GM19239 (cell line): ENCODE measurements at places on chromosomes 2 and 18.

DNA sequence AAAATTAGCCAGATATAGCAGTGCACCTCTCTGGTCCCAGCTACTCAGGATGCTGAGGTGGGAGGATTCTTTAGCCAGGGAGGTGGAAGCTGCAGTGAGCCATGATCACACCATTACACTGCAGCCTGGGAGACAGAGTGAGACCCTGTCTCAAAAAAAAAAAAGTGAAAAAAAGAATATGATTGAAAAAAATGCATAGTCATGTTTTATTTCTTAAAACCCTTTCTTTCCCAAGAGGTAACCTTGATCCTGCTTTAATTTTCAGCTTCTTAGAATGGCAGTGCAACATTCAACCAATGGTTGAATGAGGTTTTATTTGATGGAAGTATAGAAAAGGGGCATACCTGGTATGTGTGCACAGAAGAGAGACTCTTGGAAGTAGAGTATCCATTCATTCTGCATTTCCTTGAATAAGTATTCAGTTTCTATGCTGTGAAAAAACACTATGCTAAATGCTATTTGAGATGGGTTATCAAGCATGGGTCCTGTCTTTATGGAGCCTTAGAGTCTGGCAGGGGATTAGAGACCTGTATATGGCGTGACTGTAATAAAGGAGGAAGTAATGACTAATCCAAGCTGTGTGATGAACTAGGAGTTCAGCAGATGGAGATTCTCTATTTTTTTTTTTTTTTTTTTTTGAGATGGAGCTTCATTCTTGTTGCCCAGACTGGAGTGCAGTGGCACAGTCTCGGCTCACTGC is 146.3 kb downstream of the WDSUB1 start:
- no peak for DNase-seq

GRCh38 chr2:19687017-19687659 is 214.6 kb downstream of the TTC32 start:
- no peak for DNase-seq

DNA sequence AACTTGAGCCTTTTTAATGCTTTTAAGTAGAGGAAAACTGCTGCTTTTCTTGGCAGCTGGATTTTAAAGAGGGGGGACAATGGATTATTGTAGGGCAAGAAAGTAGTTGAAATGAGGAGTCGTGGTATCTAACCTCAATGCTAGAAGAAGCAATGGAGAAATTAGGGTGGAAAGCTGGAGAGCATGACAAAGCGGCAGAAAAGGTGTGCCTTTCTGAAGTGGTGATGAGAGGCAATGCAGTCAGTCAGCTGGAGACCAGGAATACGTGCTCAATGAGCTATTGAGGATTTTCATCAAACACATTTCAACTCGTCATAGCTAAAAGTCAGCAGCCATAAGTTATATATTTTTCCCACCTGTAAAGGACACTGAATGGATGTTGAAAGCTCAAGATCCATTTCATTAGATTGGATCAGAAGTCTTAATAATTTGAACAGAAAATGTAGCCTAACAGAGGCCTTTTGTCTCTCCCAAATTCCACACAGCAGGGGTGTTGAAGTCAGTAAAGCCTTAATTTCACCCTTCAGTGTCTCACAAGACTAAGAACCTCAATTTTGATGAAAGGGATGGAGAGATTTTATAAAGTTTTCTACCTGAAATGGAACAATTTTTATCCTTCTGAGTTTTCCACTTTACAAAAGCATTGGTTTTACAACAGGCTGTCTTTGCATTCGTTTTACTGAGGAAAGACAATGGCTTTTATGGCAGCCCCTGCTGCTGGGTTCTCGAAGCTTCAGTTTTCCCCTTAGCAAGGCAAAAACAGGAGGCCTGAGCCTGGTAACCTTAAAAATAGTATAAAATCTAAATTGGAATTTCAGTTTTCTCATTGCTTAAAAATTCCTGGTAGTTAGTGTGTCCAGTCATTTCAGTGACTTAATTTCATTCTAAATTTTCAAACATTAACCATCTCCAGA is 131.1 kb downstream of the CCDC102B start:
- no peak for DNase-seq

GRCh38 chr2:15943378-15944280 is 3.3 kb downstream of the MYCN start:
- peak; percentile 17 for DNase-seq

GRCh38 chr2:38375696-38376345 is 1.3 kb downstream of the ATL2 start:
- DNase-seq: no peak
